ENCODE measurements at places on chromosomes 4 and X.

DNA sequence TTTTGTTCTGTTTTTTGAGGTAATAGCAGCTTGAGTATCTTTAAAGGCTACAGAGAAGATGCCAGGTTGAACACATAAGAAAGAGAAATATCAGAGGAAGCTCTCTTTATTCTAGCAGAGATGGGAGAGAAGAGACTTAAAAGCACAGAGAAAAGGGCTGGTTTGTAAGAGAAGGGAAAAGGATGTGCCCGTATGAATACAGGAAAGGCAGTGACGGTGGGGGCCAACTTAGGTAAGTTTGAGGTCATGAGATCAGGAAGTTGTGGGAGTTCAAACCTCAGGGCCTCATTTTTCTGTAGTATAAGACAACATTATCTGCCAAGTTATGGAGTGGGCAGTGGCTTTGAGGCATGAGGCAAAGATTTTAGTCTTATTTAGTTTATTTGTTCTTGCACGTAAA is 121.3 kb upstream of the S100G start:
- DNase-seq, result no peak

DNA sequence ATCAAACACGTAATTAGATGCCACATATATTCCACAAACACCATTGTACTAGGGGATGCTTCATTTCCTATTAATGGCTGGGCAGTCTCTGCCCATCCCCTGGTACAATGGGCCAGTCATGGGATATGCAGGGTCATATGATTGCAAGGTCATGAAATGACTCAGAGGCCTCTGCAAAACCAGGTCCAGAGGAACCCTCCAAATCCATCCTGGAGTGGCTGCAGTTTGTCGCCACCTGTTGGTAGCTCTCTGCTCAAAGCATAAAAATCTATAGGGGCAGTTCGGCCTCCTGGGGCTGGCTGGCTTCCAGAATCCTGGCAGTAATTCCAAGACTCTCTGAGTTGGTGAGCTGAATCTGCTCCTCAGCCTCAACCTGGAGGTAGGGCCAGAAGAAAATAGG is 22.9 kb upstream of the PUDP start:
- no peak for DNase-seq

- DNase-seq, result no peak
Measured at GRCh38 chr4:169634975-169635374, 14.6 kb downstream of the CLCN3 start.

DNA sequence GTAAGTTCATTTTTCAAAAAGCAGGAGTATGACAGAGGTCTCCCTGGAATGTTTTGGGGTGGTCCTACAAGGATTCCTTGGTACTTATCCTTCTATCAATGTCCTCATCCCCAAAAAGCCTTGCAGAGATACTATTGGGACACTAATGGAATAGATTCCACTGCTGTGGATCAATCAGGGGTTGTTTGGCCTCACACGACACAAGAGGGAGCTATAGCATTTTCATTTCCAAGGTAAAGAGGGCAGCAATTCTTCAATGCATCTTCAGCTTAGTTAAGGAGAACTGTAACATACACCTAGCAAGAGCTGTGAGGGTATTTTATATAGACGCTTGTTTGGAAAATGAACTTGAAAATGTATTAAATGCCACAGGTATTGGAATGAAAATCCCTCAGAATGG is 50.9 kb downstream of the USP26 start:
- DNase-seq, result no peak

DNA sequence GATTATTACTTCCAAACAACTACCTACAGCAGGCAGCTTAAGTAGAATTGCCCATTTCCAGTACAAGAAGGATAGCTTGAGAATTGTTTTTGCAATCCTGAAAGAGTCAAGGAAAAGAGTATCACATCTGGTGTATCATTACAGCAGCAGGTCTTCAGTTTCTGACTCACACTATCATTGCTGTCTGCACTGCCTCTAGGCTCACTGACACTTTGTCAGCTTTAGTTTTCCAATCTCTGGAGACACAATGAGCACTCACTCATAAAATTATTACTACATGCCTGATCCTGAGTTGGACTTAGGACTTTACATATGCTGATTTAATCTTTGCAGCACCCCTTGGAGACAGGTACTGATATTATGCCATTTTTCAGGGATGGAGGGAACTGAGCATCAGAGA is 244.6 kb upstream of the BOD1L1 start:
- no peak for DNase-seq

DNA sequence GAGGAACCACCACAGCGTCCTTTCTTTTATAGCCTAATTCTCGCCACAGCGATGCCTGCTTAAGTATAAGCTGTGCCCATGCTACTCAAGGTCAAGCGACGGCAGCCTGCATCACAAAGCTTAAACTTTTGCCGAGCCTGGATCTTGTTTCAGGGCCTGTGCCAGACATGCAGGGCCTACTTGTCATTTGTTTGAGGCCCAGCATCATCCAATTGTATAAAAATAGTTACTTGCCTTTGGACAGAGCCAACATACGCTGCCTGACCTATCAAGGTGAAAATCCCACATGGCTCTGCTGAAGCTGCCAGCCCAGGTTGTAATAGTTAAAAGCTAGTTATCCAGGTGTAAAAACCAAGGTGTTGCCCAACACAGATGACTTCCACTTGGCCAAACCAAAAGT is 107.1 kb downstream of the TMEM131L start:
- no peak for DNase-seq

DNA sequence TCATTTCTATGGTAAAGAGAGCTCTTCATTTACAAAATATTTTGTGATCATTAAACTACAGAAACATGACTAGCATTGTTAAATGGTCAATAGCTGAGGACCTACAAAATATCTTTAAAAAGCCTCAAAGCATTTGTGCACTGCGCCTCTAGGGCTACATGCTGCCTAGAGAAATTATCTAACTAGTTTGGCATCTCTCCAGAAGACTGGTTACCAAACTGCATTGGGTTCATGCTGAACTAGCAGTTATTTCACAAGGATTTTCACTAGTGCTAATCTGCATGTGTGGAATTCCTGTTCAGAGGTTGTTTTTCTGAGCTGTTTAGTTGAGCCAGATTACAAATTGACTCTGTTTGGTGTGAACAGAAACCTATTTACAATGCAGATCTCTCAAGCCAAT is 58.5 kb upstream of the PITX2 start:
- no peak for DNase-seq

GRCh38 chr4:100258675-100259074 is 68.4 kb upstream of the DDIT4L start:
- DNase-seq, result no peak

DNA sequence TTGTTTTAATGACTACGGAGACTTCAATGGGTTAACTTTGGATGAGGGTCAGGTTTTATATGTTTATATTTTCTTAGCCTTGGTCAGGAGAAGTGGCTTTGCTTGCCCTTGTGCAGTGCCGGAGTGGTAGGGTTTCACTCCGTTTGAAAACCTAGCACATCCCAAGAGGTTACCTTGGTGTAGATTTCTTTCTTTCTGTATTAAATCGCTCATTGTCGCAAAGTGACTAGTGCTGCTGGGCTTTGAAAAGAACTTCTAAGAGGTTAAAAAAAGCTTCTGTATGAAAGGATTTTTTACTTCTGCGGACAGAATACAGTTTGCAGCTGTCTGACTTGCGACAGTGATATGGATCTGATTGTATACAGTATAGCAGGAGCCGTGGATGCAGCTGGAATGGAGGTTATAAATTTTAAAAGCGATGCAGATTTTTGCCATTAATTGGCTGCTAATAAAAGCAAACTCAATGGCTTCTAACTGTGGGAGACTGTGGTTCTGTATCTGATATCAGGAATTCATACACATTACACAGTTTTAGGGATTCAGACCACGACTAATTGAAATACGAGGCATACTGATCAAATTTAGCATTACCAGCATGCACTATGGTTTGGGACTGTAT is 340.9 kb upstream of the PITX2 start:
- no peak for DNase-seq

GRCh38 chr4:187480146-187481145 is 515.1 kb upstream of the ZFP42 start:
- no peak for DNase-seq

GRCh38 chr4:41323179-41323578 is 66.5 kb downstream of the UCHL1 start:
- no peak for DNase-seq

DNA sequence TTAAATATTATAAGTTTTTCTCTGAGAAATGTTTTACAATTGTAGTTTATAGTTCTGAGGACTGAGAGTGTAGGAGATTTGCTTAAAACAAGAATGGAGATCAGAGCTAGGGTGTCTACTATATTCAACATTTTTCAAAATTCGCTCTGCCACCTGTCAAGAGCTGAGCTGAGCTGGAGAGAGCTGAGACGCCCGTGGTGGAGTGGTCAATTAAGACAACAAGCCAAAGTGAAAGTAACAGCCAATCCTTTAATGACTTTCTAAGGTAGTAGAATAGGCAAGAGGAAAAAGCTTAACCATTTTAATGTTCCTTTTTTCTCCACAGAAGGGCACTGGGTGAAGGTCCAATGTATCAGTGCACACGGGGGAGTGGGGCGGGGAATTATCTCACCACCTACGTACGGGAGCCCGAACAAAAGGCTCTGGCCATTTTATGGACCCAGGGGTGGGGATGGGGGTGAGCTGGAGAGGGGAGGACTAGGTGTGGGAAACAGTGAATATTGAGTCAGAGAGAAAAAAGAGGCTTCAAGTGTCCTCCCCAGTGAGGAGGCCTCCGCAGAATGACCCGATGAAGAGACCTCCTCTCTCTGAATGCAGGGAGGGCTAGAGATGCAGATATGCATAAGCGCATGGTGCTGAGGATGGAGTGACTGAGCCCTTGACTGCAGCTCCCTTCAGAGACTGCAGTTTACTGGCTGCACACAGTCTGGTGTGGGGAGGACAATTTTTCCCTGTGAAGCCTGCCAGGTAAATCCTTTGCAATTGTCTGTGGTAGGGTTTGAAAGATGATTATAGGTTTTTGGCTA is 60.8 kb downstream of the SPCS3 start:
- no peak for DNase-seq

- peak; percentile 20 for DNase-seq
Measured at GRCh38 chr4:174999407-174999806, 81.2 kb downstream of the ADAM29 start.

DNA sequence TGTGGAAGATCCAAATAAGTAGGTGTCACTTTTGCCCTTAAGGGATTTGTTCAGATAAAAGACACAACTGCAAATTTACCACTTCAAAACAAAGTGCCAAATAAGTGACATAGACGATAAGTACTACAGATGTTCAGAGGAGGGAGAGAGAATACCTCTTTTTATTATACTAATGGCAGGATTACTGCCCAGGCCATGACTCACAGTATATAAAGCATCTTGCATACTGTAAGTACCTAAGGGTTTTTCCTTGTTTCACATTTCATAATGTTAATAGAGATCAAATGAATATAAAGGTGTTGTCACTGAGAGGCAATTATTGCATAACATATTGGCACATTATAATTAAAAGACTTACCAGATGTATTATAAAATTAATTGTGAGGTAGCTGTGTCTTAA is 46.4 kb downstream of the PTPN13 start:
- no peak for DNase-seq

- no peak for DNase-seq
Measured at GRCh38 chrX:115023811-115024210, 6.4 kb upstream of the IL13RA2 start.

GRCh38 chr4:3773552-3774001 is 7.4 kb downstream of the ADRA2C start:
- DNase-seq, result no peak

DNA sequence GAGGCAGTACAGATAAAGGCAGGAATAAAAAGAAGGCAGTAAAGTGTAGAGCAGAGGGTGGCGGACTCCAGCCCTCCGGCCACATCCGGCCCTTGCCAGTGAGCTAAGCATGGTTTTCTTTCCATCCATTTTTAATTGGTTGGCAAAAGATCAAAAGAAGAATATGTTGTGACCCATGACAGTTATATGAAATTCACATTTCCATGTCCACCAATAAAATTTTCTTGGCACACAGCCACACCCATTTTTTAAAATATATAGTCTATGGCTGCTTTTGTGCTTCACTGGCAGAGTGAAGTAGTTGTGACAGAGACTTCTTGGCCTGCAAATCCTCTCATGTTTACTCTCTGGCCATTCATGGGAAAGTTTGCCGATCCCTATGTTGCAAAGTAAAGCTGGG is 29.8 kb downstream of the SLC9A6 start:
- DNase-seq, result no peak

DNA sequence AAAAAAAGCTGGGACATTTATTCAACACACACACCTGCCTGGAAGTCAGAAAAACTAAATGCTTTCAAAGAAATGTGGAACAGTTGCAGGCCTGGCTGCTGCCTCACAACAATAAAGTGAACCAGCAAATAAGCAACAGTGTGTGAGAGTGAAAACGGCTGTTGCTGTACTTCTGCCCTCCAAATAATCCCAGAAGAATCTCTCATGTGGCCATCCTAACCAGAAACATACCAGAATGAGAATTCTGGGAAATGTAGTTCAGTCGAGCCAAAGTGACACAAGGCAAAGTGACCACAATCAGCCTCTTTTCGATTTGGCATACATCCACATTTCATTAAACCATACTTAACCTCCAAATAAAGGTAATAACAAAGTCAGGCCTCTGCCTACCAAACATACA is 204.5 kb downstream of the SLC7A11 start:
- no peak for DNase-seq

DNA sequence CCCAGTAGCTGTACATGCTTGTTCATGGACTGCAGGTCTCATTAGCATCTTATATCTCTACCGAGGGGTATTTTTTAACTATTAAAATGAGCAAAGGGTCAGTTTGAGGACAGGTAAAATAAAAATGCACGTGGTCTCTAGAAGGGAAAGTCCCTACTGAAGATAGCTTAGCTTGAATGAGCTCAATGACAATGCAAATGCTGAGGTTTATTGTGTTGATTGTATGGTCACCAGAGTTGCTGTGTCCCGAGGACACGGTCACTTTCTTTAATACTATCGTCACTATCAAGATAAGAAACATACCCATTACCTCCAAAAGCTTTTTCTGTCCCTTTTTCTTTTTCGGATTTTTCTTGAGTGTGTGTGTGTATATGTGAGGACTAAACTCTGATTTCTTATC is 250.5 kb upstream of the PRKX start:
- DNase-seq, result no peak

Measured in brain pericyte (primary cell).